ENCODE measurements at places on chromosomes 12 and 14.
A peak's percentile ranks its signal among the peaks of the same experiment; 100 is the strongest.

DNA sequence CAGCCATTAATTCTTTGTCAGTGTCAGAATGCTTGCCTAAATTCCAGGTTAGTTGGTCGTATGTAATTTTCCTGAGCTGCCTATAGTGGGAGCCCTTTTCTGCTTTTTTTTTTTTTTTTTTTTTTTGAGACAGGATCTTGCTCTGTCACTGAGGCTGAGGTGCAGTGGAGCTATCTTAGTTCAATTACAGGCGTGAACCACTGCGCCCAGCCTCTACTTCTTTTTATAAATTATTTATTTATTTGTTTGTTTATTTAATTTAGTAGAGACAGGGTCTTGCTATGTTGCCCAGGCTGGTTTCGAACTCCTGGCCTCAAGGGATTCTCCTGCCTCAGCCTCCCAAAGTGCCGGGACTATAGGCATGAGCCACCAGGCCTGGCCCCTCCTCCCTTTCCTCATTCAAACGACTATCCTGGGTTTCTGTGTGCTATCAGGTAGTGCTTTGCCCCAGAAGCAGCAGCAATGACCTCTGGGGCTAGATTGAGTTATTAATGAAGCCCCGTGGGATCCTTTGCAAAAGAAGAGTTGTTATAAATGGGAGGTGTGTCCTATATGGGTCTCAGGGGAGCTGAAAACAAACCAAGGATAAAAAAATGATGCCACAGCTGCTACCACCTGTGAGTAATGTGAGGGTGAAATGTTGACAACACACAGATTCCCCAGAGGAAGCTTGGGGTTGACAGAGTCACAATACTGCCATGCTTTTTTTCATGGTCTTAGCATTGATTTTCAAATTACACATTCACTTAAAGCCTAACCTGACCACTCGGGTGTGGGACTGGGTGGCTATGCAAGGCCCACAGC, 34.6 kb upstream of the NFKBIA start:
- no peak for DNase-seq

DNA sequence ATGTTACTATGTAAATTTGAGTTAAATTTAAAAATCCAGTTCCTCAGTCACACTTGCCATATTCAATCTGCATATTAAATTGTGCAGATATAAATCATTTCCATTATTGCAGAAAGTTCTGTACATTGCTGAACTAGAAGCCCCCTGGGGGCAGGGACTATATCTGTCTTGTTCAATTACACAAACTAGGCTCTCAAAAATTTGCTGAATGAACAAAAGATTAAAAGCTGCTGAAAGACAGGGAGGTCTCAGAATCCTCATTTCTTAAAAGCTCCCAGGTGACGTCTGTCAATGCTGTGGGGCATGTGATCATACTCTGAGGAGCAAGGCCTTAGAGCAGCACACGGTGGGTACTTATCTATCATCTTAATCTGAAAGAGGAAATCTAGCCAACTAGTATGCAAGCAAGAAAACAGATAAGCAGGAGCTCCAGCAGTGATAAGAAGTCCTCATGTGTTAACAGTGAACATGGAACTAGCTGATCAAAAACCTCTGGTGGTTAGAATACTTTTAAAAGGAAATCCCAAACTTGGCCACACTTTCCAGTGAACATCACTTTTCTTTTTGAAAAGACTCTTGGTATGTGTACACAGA, 60.5 kb downstream of the APPL2 start:
- no peak for DNase-seq

DNA sequence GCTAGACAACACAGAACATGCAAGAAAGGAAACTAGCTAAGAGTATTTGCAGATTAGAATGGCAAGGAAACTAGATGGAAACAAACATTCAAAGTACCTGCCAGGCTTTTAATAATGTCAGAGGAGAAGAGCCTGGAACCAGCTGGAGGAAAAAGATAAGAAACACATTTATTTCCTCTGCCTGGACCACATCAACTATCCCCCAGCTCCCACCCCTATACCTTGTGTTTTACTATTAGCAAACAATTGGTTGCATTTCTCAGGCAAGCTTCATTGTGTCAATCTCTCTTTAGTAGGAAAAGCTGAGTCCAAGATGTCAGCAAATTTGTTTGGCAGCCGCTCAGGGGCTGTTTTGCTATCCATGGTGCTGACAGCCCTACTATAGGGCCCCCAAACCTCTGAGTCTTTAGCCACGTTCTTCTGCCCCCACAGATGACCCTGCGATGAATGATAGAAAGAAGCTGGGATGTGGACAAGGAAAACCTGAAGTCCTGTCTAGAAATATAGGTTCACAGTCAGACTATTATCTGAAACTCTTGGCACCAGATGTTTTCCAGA, 11.6 kb upstream of the SYNDIG1L start:
- DNase-seq: no peak

- DNase-seq: peak; percentile 67
Measured at GRCh38 chr14:91228112-91229004, 16.1 kb downstream of the GPR68 start.

DNA sequence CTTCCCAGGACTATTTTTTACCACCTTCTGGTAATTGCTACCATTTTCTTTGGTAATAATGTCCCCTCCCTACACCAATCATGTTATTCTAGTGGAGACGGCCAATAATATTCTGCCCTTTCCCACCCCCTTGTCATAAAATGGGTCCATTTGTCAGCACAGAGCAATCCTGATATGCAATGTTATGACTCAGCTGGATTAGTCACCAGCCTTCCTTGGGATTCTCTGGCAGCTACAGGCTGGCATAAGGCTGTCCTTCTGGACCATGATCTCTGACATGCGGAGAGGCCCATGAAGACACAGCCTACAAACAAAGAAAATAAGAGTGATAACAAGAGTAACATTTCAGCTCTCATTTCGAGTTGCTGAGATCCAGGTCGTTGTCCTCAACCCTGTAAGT, 222.0 kb upstream of the CPNE8 start:
- no peak for DNase-seq
